NCI-H1105 (cell line): ENCODE measurements at places on chromosomes 4 and X.

DNA sequence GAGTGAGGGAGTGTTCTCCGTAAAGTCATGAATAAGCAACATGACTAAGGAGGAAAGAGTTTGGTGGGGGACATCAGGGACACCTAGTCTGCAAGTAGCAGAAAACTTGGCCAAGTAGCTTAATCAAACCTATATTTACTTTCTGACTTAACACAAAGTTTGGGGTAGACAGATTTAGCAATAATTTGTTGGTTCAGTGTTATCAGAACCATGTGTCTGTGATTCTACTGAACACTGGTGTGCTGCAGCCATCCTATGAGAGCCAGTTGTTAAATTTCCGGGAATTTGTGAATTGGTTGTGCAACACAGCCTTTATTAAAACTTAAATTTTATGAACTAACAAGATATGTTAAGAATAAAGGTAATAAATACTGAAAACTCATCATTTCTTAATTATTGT, 469.3 kb downstream of the C4orf33 start:
- DNase-seq = no peak

GRCh38 chr4:61407642-61408618, 207.8 kb downstream of the ADGRL3 start:
- DNase-seq = no peak

- no peak for DNase-seq
These were observed 1240.0 kb upstream of the ADGRL3 start for GRCh38 chr4:59960143-59960542.

- DNase-seq = no peak
These were observed 29.0 kb downstream of the F9 start for GRCh38 chrX:139559383-139560042.

DNA sequence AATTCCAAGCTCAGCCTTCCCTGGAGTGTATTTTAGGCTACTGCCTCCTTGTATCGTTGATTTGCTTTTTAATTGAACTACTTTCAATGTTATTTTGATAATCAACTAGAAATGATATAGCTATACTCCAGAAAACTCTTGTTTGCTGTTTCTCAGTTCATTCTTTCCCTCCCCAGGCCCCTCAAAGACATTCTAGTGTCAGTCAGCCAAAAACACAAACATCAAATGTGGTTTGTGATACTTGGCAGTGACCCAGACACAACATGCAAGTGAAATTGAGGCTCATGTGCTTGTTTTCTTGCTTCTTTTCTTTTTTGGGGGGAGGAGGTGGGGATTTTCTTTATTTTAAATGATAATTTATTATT, 7.6 kb downstream of the FAT4 start:
- no peak for DNase-seq
